Stimulated activated CD8-positive, alpha-beta memory T cell treated with anti-CD3 and anti-CD28 coated beads, Interleukin-15, amount 100 ng/mL, for 1 hour (primary cell): ENCODE measurements at places on chromosomes 13 and 19.

DNA sequence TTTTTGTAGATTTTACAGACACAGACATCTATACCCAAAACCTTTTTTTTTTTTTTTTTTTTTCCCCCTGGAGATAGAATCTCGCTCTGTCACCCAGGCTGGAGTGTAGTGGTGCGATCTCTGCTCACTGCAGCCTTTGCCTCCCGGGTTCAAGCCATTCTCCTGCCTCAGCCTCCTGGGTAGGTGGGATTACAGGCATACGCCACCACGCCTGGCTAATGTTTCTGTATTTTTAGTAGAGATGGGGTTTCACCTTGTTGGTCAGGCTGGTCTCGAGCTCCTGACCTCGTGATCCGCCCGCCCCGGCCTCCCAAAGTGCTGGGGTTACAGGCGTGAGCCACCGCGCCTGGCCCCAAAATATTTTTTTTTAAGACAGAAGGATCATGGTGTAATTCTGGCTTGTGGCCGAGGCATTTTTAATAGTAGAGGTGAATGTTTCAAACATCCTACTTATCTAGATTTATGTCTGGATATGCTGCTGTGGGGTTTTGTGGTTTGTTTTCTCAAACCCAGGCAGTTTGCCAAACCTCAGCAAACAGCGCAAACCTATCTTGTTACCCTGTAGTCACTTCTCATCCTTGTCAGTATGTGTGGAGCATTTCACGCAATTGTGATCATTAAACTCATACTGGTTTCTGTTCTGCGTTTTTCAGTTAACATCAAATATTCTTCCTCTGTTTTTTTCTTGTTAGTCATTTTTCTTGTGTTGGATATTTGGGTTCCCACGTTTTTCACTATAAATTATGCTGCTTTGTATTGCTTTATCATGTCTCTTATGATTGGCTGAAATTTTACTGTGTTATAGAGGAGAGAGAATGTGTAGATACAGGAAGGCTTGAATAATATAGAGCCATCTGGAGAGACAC, 36.2 kb upstream of the GARRE1 start:
- DNase-seq, result peak; percentile 26

- no peak for DNase-seq
Observed at GRCh38 chr19:10112037-10112761, 706 bp downstream of the P2RY11 start.

- DNase-seq, result no peak
Observed at GRCh38 chr13:41919031-41919740, 41.7 kb downstream of the VWA8 start.

DNA sequence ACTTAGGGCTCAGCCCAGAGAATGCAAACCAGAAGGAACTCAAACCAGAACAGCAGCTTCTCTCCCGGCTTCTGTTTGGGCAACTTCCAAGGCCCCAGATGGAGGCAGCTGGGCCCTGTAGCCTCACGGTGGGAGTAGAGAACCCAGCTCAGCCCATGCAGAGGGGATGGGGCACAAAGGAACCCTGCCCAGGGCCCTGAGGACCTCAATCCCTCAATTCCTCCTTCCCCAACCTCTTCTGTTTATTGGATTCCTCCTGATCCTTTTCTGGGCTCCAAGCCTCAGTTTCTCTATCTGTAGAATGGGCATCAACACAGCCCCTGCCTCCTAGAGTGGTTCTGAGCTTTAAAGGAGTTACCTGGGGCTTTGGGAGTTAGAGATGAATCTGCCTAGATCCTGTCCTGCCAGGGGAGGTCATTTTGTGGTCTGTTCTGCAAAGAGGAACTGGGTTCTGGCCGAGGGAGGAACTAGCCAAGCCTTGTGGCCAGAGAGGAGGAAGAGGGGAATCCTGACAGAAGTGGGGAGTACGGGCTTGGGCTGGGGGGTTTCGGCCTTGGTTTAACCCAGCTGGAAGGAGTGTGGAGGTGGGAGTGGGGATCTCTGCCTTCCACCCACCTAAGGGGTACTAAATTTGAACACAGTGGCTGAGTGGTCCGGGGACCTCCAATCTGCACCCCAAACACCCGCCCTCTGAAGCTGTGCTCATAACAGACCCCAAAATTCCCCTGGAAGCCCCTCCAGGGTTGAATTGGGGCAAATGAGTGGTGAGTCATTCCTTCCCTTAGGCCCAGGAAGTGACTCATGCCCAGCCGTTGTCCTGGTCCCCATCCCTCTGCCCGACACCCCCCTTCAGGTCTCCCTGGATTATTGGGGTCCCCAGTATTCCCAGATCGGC, 2.7 kb downstream of the ADGRE5 start:
- DNase-seq, result no peak

GRCh38 chr13:22018836-22019210, 347.9 kb downstream of the FGF9 start:
- no peak for DNase-seq

- DNase-seq, result no peak
Observed at GRCh38 chr13:107348471-107348870, 780.5 kb upstream of the ARGLU1 start.

GRCh38 chr13:42215578-42216421, 56.2 kb upstream of the AKAP11 start:
- DNase-seq, result no peak

- DNase-seq, result no peak
Observed at GRCh38 chr19:30074741-30075715, 133.0 kb downstream of the URI1 start.

DNA sequence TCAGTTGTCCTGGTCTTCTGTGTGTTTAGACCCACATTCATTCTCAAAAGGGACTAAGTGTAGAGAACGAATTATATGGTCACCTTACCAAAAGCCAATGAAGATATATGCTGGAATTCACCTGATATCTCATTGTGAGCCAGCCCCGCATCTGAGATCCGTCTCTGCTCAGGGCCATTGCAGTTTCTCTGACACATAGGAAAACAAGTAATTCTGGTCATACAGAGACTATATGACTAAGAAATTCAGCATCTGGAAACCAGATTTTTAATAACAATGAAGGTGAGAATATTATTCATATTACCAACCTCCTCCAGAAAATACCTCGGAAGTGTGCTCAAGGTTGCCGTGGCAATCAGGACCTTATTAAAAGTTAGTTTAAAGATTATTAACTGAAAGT, 278.6 kb upstream of the EDNRB start:
- no peak for DNase-seq

- no peak for DNase-seq
Observed at GRCh38 chr19:58274771-58275201, 4.0 kb upstream of the ZNF8 start.

- DNase-seq, result no peak
Observed at GRCh38 chr13:103451656-103452055, 385.4 kb upstream of the SLC10A2 start.

GRCh38 chr13:84296401-84296800, 414.1 kb upstream of the SLITRK1 start:
- DNase-seq, result no peak

GRCh38 chr19:52034051-52034728, 6.0 kb upstream of the ZNF614 start:
- no peak for DNase-seq

DNA sequence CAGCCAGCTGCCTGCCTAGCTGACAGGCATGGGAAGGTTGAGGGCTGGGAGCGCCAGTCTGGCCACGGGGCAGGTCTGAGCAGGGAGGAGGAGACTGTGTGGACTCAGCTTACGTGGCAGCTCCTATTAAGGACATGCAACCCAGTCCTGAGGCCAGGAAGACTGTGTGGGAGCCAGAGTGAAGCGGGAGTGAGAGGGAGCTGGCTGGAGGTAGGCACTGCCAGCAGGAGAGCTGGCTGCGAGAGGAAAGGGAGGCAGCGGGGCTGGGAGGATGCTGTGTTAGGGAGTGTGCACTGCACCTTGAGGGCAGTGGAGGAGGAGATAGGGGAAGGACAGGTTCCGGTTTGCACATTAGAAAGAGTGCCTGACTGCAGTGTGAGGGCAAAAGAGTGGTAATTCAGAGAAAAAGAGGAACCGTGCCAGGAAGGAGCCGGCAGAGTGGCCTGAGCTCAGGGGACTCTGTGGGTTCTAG, 99.2 kb downstream of the SLC7A1 start:
- DNase-seq, result no peak

GRCh38 chr13:28356561-28357021, 138.3 kb downstream of the FLT1 start:
- DNase-seq, result no peak
